ENCODE measurements at places on chromosomes 6 and 20. TPM values are rescaled to one million over a fixed set of nuclear protein-coding genes. Genes with fewer than 3 reads are reported as not detected.

The BPIFB2 gene
- not detected for polyA plus RNA-seq

DNA sequence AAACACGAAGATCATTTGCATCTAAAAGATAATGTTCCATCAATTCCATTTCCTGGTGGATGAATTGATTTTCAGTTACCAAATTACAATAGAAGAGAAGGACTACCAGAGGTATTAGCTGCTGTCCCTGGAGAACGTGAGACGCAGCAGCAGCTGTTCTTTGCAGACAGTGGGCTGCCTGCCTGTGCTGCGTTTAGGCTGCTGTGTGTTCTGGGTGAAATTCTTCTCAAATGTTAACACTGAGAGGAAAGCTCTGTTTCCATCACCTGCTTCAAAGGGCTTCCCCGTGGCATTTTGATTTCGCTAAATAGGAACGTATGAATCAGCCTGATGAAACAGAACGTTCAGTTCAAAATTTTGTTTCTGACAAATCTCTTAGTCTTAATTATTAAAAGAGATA is 362.2 kb downstream of the C6orf118 start:
- no peaks in the 10 kb centered on the region for H3K4me1 ChIP-seq
- H3K27ac ChIP-seq, result no peak overlapping the region
- no peaks in the 10 kb centered on the region for H3K36me3 ChIP-seq
- no peaks in the 10 kb centered on the region for H3K27me3 ChIP-seq
- no peak for DNase-seq

DNA sequence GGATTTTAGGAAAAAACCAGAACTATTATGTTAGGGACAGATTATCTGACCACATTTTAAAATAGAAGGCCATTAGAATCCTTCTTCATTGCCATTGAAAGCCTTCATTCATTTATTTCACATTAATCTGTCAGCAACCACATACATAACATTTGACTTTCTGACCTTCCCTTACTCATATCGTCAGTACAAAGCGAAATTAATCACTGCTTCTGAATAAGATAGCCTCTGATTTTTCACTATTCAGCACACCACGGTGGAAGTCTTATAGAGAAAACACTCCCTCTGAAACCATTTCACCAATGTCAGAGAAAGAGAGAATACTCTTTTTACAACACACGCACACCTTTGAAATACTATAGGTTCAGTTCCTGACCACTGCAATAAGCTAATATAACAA is 442.5 kb upstream of the ID4 start:
- H3K27me3 ChIP-seq, result no peaks in the 10 kb centered on the region
- H3K27ac ChIP-seq, result no peak overlapping the region
- H3K4me1 ChIP-seq, result no peaks in the 10 kb centered on the region

The NOP56 gene
- polyA plus RNA-seq, result 27.3 TPM

DNA sequence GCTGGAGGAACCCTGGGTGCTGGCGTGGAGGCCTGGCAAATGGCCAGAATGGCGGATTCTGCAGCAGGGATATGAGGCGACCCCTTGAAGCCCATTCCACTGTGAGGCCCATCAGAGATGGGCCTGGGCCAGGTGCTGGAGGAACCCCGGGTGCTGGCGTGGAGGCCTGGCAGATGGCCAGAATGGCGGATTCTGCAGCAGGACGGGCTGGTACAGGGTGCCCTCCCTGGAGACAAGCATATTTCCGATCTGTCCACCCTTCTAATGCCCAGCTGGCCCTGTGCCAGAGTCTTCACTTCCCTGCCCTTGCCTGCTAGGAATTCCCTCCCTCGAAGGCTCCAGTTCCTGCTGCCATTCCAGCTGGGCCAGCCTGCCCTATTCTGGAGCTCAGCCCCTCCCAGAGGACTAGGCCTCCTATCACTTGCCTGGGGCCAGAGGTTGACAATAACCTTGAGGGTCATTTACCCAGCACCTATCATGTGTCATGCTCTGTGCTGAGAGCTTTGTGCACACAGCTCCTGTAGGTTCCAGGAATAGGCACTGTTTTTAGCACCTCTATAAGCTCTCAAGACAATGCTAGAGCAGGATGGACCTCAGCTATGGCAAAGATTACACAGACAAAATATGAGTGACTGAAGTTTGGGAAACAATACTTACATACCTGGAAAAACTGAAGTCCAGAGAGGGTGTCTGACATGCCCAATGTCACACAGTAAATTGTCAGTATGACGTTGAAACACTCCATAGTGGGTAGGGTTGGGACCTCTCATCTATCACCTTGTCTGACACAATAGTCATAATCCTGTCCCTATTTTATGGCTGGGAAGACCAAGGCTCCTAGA is 21.4 kb downstream of the SUN5 start:
- no peaks in the 10 kb centered on the region for H3K4me1 ChIP-seq
- H3K27me3 ChIP-seq, result no peaks in the 10 kb centered on the region
- H3K36me3 ChIP-seq, result no peaks in the 10 kb centered on the region
- H3K4me3 ChIP-seq, result no peak overlapping the region
- DNase-seq, result no peak

The SYNDIG1 gene
- polyA plus RNA-seq, result not detected

The LINC00237 gene
- polyA plus RNA-seq, result not detected

The RIPPLY2 gene
- not detected for polyA plus RNA-seq

The FAM83C gene
- polyA plus RNA-seq, result not detected

GRCh38 chr6:88890394-88890793 is 73.0 kb downstream of the RNGTT start:
- no peaks in the 10 kb centered on the region for H3K4me1 ChIP-seq
- no peak for DNase-seq
- peaks cover 33% of the 10 kb centered on the region for H3K36me3 ChIP-seq
- no peaks in the 10 kb centered on the region for H3K27me3 ChIP-seq

- no peaks in the 10 kb centered on the region for H3K27me3 ChIP-seq
- DNase-seq, result no peak
- no peak overlapping the region for H3K27ac ChIP-seq
Measured at GRCh38 chr6:155187994-155188706, 75.7 kb upstream of the CLDN20 start.

DNA sequence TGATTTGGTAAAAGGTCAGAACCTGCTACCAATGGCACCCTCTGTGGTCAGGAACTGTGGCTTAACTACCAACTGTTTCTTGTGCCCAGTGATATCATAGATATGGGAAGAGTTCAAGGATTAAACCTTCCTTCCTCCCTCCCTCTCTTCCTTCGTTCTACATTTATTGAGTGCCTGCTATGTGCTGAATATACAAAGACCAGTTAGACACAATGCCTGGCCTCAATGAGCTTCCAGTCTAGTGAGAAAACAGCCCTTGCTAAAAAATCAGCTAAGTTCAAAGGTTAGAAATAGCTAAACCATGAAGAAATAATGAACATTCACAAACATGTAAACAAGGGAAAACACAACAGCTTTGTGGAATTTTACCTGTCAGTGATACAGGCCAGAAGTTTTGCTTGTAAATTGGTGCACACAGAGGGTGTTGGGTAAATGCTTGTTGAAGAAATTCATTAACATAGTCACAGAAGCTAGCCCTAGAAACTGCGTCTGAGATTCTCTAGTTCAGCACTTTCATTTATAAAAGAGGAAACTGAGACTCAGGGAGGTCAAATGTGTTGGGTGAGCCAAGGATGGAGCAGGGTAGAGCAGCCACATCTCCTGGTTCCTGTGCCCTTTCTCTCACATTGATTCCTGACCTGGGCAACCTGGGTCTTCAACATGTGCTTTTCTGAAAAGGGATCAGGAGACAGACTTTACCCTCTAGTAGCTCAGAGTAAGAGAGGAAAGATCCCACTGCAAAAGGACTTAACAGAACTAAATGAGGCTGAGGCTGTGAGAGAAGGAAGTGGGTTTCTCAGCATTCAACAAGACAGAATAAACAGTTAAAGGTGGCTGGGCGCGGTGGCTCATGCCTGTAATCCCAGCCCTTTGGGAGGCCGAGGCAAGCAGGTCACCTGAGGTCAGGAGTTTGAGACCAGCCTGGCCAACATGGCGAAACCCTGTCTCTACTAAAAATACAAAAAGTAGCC is 14.4 kb upstream of the FOXO3 start:
- no peaks in the 10 kb centered on the region for H3K27me3 ChIP-seq
- H3K4me1 ChIP-seq, result peaks cover 12% of the 10 kb centered on the region
- peak overlapping the region; percentile 3 for H3K27ac ChIP-seq

GRCh38 chr6:154381548-154381947 is 24.9 kb upstream of the IPCEF1 start:
- no peaks in the 10 kb centered on the region for H3K27me3 ChIP-seq
- H3K36me3 ChIP-seq, result no peaks in the 10 kb centered on the region
- no peak overlapping the region for H3K27ac ChIP-seq
- no peak for DNase-seq
- no peak overlapping the region for H3K4me3 ChIP-seq

The ATP6V1G2 gene
- not detected for polyA plus RNA-seq

- H3K27me3 ChIP-seq, result no peaks in the 10 kb centered on the region
- H3K27ac ChIP-seq, result peak overlapping the region; percentile 84
- no peak for DNase-seq
- H3K36me3 ChIP-seq, result peaks cover 54% of the 10 kb centered on the region
- H3K4me3 ChIP-seq, result peak overlapping the region; percentile 100
- H3K4me1 ChIP-seq, result peaks cover 46% of the 10 kb centered on the region
Measured at GRCh38 chr20:1898482-1899240, 3.5 kb downstream of the SIRPA start.

DNA sequence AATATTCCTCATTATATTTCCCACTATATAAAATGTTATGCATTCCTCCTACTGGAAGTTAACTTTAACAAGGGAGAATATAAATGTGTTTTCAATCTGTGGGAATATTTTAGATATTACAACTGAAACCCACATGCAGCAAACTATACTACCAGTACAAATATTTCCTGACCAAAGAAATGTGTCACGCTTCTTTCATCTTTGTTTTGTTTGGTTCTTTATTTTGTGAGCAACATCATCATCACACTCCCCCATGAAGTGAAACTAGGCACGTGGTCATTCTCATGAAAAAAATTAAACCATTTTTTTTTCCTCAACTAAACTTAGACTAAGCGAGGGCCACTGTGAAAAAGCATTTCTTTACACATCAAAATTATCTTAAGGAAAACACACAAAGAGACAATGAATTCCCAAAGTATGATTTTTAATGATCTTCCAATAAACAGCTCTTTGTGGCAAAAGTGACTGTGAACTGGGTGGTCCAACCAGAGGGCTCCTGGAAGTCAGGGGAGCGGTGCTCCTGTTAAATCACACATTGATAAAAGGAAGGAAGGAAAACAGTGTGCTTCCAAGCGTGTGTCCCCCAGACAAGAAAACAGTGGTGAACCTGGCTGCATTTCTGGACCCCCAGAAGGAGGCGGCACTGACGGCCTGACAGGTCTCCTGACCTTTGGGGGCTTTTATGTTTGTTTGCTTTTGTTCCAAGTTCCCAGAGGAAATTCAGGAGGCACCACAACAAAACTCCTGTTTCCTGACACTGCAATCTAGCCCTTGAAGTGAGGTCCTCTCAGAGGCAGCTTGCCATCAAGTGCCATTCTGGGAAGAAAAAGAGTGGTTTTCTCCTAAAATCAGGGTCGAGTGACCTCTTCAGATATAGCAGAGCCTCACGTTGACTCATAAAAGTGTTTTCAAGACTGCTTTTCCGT is 166.8 kb upstream of the FOXQ1 start:
- H3K36me3 ChIP-seq, result no peaks in the 10 kb centered on the region
- H3K27ac ChIP-seq, result no peak overlapping the region
- no peaks in the 10 kb centered on the region for H3K27me3 ChIP-seq
- H3K4me1 ChIP-seq, result no peaks in the 10 kb centered on the region
- no peak for DNase-seq
- no peak overlapping the region for H3K4me3 ChIP-seq
